Right renal pelvis (tissue), 4 donors: ENCODE measurements at places on chromosomes 5 and 9. TPM values are rescaled to one million over a fixed set of nuclear protein-coding genes. Genes with fewer than 3 reads are reported as not detected.

- no peak for DNase-seq
These were observed 381 bp downstream of the MED22 start for GRCh38 chr9:133347515-133347984.

DNA sequence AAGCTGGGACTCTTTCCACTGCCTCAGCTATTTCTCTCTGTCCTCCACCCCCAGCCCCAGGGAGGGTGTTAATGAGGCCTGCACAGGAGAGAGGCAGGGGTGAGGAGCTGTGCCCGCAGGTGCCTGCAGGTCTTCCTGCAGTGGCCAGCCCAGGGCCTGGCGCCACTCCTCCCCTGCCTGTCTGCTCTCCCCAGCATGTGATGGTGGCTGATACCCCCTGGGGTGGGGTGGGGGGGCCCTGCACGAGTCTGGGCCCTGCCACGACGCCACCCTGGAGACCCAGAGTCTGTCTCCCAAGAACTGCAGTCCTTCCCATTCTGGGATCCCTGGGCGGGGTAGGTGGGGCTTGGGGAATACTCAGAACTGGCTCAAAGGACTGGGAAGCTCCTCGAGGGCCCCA is 166.4 kb upstream of the SMIM23 start:
- no peak for DNase-seq

DNA sequence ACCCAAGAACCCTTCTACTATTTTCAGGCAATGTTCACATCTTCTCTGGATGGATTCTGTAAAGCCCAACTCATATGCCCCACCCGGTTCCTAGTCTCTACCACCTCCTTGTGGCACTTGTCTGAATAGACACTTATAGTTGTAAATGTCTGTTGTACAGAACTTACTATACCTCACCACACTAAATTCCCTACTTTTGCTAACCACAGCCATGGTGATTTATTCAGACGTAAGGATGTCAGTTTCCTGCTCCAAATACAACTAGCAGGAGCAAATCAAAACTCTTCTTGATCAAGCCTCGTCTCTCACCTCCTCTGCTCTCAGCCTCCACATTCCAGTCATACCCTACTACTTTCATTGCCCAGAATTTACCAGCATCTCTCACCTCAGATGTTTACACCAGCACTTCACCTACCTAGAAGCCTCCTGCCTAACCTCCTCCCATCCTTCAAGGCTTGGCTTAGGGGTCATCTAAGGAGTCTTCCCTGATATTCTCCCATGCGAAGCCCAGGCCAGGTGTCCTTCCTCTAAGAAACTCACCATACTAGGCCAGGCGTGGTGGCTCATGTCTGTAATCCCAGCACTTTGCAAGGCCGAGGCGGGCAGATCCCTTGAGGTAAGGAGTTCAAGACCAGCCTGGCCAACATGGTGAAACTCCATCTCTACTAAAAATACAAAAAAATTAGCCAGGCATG is 75.5 kb downstream of the MAPKAP1 start:
- DNase-seq: no peak

GRCh38 chr5:118042076-118042475 is 946.3 kb downstream of the DTWD2 start:
- DNase-seq: no peak

DNA sequence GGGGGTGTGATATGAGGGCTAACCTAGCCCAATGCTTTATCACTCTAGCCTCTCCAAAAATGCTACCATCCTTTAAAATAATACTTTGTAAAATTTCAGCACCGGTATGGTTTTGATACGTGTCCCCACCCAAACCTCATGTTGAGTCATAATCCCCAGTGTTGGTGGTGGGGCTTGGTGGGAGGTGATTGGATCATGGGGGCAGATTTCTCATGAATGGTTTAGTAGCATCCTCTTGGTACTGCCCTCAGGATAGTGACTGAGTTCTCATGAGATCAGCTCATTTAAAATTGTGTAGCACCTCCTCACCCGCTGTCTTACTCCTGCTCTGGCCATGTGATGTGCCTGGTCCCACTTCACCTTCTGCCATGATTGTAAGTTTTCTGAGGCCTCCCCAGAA is 35.0 kb upstream of the ANKH start:
- DNase-seq: no peak

- DNase-seq: no peak
These were observed 18.9 kb downstream of the VAV2 start for GRCh38 chr9:133973111-133973790.

- DNase-seq: no peak
These were observed 436.3 kb upstream of the KLF4 start for GRCh38 chr9:107925749-107926297.

GRCh38 chr5:72511774-72512592 is 4.8 kb upstream of the ZNF366 start:
- DNase-seq: no peak

DNA sequence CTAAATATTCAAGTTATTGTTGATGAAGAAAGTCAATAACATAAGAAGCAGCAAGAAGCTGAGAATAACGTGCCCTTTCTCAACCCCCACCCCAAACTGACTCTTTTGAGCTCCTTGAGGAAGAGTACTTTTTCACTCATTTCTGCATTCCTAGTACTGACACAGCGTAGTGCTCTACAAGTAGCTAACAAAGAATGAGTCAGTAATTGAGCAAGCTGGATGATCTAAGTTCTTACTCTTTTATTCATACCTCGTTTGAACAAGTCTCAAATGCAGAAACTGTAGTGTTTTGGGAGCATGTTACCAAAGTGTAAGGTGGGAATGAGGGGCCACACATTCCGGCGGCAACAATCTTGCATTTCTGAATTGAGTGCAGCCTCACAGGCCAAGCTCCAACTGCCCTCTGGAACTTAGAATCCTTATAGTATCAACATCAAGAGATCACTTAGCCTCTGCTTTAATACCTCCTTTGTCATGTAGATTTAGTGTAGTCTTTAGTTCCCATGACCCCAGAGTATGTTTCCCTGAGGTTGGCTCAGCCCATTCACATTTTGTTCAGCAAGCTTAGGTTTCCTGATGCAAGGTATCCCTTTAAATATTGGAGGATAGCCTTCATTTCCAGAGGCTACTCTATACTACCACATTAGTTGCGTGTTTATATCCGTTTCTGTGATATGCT is 152.0 kb downstream of the PRR16 start:
- DNase-seq: no peak

DNA sequence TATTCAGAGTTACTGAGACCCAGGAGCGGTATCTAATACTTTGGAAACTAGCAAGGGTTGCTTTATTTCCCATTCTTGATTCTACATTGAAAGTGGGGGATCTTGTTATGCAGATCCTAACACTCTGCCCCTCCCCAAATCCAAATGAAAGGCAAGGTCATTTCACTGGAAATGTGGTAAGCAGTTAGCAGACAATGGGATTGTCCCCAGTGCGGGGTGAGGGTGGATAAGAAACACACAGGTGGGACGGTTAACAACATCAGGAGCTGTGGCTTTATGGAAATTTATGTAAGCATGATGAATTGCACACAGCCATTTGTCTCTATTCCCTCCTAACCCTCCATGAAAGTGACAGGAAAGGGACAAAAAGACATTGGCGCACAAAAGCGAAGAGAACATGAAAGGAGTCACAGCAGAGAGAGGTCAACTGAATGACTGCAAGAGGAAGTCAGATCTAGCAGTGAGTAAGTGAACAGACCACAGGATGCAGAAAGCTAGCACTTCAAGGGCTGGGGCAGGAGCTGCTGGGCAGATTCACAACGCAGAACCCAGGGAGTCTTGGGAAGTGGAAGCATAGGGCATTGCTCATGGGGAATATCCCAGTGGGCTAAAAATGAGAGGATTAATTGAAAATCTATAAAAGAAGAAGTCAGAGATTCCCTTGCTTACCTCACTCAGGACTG is 184.4 kb downstream of the HSD17B3 start:
- no peak for DNase-seq

- DNase-seq: no peak
These were observed 411.7 kb downstream of the DMAC1 start for GRCh38 chr9:7387840-7388239.

DNA sequence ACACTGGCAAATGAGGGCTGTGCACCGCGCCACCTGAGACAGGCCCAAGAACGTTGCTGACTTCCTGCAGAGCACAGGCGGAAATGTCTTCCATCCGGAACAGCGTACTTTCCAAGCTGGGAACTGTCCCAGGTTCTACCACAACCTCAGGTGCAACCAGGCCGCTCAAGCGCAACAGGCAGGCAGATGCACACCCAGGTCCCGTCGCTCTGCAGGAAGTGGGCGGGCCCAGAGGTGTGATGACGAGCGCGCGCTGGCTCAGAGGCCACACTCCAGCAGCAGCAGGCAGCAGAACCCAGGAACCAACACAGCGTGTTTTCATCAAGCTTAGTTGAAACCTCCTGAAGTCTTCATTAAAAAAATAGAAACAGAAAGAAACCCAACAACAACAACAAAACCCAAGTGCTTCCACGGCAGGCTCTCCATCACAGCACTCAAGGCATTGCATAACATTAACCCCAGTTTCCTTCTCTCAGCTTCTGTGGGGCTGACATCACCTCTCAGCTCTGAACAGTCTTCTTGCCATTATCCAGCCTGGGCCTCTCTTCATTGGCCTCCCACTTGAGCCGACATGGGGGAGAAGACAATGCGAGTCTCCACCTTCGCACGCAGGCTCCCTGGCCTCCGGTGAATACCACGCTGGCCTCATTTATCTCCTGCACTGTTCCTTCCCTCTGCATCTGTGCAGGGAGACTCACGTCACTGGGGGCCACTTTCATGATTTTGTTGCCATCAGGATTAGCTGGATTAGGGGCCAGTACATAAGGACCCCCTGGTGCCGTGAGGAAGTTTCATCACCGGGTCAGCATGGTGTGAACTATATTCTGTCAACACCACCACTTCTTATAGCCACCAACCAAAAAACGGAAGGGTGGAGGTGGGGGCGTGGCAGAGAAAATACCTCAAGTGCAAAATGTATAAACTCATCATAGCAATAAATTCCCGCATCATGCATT is 22.1 kb downstream of the PTCH1 start:
- DNase-seq: no peak

- no peak for DNase-seq
These were observed 364.2 kb upstream of the PDE4D start for GRCh38 chr5:60257596-60258271.

GRCh38 chr9:136570191-136570845 is 24.5 kb upstream of the NOTCH1 start:
- DNase-seq: no peak

GRCh38 chr9:99463131-99463530 is 241.0 kb downstream of the SEC61B start:
- DNase-seq: no peak

GRCh38 chr9:125360601-125361000 is 99.0 kb downstream of the GAPVD1 start:
- DNase-seq: no peak

Gene ZBTB34
- polyA plus RNA-seq: 24.8 TPM

Gene SLC35D2
- polyA plus RNA-seq: 38.3 TPM

Gene CYSRT1
- polyA plus RNA-seq: 13.5 TPM

Gene MCIDAS
- 0.75 TPM for polyA plus RNA-seq

Gene MVB12B
- polyA plus RNA-seq: 19.7 TPM

Gene FAM151B
- polyA plus RNA-seq: 3.0 TPM

Gene ZER1
- 31.7 TPM for polyA plus RNA-seq

Gene LHX6
- polyA plus RNA-seq: 3.9 TPM

Gene ZBED3
- 38.2 TPM for polyA plus RNA-seq

Gene PPP3R2
- 0.04 TPM for polyA plus RNA-seq

Gene NR2F1
- 266 TPM for polyA plus RNA-seq

Gene FAXDC2
- polyA plus RNA-seq: 33.3 TPM
